Endothelial cell of umbilical vein (primary cell): ENCODE measurements at places on chromosomes 3 and 15. TPM values are rescaled to one million over a fixed set of nuclear protein-coding genes. Genes with fewer than 3 reads are reported as not detected.

The RASL12 gene
- polyA plus RNA-seq = not detected in 2 replicates

The BUB1B gene
- polyA plus RNA-seq = 10.1 and 12.2 TPM in 2 replicates

The ZNF502 gene
- polyA plus RNA-seq = 0.86 and 1.0 TPM in 2 replicates

The ANKRD34C gene
- not detected in 2 replicates for polyA plus RNA-seq

The ADGRG7 gene
- polyA plus RNA-seq = not detected in 2 replicates
